ENCODE measurements at places on chromosomes 5 and 9.

DNA sequence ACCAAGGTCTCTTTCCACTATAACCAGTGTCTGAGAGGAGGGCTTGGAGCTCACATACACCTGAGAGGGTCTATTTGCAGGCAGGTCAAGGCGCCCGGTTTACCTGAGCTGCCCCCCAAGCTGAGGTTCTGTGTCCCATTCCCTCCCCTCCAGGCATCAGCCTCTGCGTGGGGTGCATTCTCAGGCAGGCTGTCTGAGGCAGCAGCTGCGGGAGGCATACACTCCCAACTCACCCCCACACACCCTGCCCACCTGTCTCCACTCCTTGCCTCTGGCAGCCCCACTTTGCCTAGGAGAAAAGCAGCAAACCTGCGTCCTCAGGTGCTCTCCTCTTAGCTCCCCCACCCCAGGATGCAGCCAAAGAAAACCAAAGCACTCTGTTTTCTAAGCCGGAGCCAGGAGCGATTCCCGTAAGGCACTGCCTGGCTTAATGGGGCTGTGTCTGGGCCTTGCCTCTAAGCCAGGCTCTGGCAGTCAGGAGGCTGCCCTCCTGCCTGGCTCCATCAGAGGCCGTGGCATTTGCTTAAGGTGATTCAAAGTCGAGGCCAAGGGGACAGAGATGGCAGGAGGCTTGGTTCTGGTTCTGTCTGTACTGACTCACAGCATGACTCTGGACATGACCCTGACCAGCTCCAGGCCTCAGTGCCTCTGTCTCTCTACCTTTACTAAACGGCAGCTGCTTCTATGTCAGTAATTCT is 139.2 kb upstream of the TRIM32 start:
- no peak for DNase-seq

DNA sequence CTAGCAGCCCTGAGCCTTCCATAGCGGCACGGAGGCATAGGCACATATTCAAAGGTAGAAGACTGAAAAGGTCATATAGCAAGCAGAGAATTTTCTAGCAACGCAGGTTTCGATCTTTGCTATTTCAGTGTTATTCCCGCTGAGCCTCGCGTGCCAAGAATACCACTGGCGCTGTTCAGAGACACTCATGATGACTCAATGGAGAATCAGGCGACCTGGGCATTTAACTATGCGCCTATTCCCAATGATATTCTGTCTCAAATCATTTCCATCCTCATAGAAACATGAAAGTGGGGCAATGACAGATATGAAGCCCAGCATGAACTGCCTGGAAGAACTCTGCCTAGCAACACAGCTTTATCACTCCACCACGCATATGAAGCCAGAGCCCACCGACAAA is 59.9 kb downstream of the EFNA5 start:
- DNase-seq = no peak

GRCh38 chr5:9610364-9610763 is 19.8 kb downstream of the TAS2R1 start:
- DNase-seq = no peak

- DNase-seq = peak; percentile 23
Observed at GRCh38 chr9:89461265-89461664, 36.6 kb downstream of the SEMA4D start.

- DNase-seq = no peak
Observed at GRCh38 chr5:36397901-36398536, 96.3 kb upstream of the RANBP3L start.

DNA sequence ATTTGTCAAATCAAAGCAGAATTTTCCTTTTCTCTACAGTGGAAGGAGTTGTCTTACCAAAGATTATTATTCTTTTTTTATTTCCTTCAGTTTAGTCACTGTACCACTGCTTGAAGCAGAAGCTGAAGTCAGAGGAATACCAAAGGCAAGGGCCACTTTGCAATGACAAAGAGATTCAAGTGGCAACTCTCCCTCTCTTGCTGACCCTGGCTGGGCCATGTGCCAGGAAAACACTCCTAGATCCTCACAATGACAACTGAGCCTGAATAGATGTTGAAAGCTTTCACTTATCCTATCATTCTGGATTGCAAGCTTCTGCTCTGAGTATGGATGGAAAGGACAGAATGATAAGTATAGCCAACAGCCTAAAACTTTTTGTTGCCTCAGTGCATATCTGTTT is 618.3 kb downstream of the NR2F1-AS1 start:
- DNase-seq = no peak

DNA sequence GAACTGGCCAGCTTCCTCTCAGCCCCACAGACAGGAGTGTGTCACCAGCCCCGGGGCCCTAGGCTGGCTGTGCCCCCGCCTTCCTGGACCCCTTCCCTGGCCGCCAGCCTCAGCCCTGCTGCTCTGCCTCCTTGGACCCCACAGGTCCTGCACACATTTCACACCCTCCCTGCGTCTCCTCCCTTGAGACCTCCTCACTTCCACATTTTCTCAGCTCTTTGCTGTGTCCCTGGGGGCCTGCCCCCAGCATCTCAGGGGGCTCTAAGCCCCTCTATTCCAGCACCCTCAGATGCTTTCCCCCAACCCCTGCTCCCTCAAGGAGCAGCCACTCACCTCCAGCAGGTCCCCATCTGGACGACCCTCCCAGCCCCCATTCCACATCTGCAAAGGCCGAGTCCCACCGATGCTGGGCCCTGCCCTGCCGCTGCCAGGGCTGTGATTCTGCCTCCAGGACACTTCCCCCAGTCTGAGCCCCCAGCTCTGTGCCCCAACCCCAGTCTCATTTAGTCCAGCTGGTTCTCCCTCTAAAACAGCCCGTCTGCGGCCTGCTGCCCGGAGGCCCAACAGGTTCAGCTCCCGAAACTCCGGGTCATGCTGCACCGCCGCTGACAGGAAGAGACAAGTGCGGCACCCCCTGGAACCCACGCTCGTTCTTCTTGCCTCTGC is 4.2 kb downstream of the SLC34A3 start:
- DNase-seq = no peak

- DNase-seq = no peak
Observed at GRCh38 chr5:82622711-82623514, 344.8 kb upstream of the RPS23 start.

- no peak for DNase-seq
Observed at GRCh38 chr5:98917433-98917832, 11.4 kb downstream of the CHD1 start.

DNA sequence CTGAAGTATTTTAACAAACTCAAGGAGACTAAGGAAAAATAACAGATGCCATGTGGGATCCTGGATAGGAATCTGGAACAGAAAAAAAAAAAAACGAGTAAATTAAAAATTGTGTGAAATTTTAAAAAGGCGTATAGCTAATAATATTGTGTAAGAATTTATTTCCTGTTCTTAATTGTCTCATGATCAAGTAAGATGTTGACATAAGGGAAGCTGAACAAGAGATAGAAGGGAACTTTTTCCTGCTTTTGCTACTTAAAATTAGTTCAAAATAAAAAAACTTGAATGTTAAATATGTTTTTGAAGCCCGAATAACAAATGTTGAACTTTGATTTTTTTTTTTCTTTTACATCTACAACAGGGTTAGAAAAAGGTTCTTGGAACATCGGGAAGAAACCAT is 10.5 kb downstream of the SNAPC3 start:
- DNase-seq = no peak

GRCh38 chr9:2173170-2173569 is 158.0 kb downstream of the SMARCA2 start:
- DNase-seq = no peak

GRCh38 chr5:158837908-158838307 is 261.8 kb downstream of the EBF1 start:
- DNase-seq = no peak

DNA sequence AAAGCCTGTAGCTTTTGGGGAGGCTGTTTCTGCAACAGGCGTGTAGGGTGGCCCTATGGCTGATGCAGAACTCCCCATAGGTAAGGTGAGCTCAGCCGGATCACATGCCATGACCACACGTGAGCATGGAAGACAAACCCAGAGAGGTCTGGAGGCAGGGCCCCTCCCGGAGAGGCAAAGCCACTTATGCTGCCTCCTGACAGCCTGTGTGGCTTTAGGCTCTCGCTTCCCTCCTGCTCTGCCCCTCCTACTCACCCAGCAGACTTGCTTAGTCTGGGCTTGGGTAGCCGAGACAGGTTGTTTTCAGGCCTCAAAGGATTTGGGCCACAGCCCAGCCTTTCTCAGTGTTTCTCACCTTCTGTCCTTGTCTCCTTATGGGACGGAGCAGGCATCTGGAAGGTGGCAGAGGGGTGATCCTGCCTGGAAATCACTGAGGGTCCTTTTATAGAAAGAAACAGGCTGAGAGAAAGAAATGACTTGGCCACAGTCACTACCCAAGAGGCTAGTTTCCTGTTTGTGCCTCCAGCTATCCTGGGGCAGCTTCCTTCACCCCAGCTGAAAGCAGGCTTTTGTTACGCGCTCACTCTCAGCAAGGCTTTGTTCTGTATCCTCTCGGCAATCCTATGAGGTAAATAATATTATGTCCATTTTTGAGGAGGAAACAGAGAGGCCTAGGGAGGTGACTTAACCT is 89.9 kb downstream of the DAB2IP start:
- no peak for DNase-seq

GRCh38 chr5:68646144-68646543 is 430.6 kb downstream of the PIK3R1 start:
- no peak for DNase-seq

DNA sequence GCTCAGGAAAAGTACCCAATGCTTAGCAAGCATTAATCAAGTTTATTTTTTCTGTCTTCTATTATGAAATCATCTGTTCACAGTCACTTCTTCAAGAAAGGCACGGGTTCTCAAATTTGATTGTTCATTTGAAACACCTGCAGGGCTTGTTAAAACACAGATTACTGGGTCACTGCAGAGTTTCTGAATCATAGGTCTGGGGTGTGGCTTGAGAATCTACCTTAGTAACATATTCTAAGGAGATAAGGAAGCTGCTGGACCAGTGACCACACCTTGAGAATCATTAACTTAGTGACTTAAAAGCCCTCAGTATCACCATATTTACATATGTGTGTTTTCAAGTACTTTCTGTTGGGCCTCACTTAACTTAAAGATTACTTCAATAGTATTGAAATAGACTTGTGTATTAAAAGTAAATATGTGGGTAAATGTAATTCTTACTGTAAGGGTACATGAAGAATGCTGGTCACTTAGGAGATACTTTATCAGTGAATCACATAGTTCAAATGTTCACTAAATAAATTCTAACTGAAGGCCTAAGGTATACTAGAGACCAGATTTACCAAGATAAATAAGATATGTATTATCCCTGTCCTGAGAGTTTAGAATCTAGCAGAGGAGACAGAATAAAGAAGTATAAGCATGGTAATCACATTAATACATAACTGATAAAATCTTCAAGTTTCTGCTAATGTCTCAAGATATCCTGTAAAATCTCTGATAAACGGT is 1342.1 kb upstream of the C9orf72 start:
- no peak for DNase-seq

DNA sequence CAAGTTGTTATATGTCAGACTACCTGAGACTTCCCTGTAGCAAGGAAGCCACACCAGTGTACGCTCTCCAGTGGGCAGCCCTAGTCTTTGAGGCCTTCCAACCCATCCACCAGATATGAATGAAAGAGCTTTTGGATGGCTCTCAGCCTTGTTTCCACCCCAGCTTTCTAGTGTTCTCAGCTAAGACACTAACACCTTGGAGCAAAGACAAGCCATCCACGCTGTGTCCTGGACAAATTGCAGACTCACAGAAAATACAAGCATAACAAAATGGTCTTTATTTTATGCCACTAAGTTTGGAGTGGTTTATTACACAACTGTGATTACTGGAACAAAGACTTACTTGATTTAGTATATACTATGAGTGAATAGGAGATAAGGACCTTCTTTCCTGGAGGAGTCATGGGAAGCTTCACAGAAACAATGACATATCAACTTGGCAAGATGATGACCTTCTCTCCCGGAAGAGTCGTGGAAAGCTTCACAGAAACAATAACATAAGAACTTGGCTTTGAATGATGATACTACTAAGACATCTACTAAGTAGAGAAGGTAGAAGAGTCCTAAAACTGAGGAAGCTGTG is 134.0 kb upstream of the VCAN start:
- DNase-seq = no peak

GRCh38 chr5:138755084-138755748 is 2.0 kb downstream of the CTNNA1 start:
- DNase-seq = no peak

GRCh38 chr5:50873595-50874277 is 207.3 kb downstream of the PARP8 start:
- DNase-seq = no peak

- DNase-seq = no peak
Observed at GRCh38 chr9:121369595-121370265, at the start of gene STOM. Gene STOM, minus strand, starts transcription at chr9:121370250. Its CDS starts 63 bp downstream, at chr9:121370187.

- DNase-seq = no peak
Observed at GRCh38 chr5:31811210-31811609, 172.3 kb downstream of the PDZD2 start.

DNA sequence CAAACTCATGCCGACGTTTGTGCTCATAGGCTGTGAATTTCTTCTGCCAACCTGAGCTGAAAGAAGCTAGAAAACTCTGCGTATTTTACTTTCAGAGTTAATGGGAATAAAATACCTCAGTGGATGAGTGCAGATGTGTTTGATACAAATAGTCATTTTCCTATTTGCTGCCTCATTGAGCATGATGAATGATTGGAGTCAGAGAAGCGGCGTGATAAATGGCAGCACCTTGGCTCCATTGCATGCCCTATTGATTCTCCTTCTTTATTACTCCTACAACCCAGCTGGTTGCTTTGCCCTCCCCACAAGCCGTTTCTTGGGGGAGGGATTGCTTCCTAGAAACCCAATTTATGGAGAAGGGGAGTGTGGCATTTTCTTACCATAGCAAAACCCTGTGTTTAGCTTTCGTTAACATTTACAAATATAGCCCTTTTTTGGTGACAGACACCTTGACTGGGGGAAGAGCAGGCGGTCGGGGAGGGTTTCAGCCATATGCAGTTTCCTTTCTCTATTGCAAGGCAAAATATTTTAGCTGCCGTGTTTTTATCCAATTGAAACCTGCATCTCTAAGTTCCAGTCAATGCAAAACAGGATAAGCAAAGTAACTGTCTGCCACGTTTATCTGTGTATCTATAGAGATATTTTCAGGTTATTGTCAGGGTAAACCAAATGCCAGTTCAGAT is 93.1 kb upstream of the TBCA start:
- no peak for DNase-seq

- no peak for DNase-seq
Observed at GRCh38 chr9:100575006-100575405, 2.9 kb upstream of the CAVIN4 start.

- DNase-seq = no peak
Observed at GRCh38 chr5:85140471-85140870, 755.8 kb upstream of the EDIL3 start.

- no peak for DNase-seq
Observed at GRCh38 chr9:28086881-28087280, 513.6 kb upstream of the C9orf72 start.
